Stimulated activated CD4-positive, alpha-beta T cell treated with anti-CD3 and anti-CD28 coated beads, Interleukin-2, amount 100 ng/mL, for 48 hours (primary cell): ENCODE measurements at places on chromosomes 16 and 17.

DNA sequence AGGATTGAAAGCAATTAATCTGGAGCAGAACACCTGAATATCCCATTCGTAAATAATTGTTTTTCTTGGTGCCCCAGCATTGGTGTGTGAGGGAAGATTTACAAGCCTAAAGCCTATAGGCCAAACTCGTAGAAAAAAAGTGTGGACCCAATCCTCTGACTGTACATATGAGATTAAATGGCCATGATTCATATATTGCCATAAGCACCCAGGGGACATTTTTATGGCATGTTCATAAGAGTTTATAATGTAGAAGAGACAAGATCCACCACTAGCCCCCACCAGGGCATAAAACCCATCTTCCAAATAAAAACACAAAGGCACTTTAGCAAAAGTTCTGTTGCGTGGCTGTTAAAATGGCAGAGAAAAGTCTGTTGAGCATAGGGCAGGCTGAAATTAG, 15.5 kb upstream of the SALL1 start:
- no peak for DNase-seq

- no peak for DNase-seq
Observed at GRCh38 chr16:22270525-22270924, 26.7 kb upstream of the POLR3E start.

GRCh38 chr17:57114085-57114673, 29.1 kb downstream of the AKAP1 start:
- peak; percentile 68 for DNase-seq

DNA sequence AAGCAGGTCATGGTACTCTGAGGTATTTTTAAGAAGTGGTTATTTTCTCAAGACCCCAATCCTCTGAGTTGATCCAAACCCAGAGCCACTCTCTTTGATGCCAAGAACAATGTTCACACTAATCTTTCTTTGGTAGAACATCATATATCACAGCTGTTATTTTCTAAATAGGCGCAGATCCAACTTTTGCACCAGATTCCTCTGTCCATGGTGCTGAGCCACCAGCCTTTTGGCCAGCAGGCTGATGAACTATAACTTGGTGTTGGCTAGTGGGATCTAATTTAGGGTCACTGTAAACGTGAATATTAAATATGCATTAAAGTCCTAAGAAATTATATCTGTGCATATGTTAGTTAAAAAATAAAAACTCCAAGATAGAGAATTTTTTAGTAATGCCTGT, 7.0 kb upstream of the ZKSCAN2 start:
- no peak for DNase-seq

DNA sequence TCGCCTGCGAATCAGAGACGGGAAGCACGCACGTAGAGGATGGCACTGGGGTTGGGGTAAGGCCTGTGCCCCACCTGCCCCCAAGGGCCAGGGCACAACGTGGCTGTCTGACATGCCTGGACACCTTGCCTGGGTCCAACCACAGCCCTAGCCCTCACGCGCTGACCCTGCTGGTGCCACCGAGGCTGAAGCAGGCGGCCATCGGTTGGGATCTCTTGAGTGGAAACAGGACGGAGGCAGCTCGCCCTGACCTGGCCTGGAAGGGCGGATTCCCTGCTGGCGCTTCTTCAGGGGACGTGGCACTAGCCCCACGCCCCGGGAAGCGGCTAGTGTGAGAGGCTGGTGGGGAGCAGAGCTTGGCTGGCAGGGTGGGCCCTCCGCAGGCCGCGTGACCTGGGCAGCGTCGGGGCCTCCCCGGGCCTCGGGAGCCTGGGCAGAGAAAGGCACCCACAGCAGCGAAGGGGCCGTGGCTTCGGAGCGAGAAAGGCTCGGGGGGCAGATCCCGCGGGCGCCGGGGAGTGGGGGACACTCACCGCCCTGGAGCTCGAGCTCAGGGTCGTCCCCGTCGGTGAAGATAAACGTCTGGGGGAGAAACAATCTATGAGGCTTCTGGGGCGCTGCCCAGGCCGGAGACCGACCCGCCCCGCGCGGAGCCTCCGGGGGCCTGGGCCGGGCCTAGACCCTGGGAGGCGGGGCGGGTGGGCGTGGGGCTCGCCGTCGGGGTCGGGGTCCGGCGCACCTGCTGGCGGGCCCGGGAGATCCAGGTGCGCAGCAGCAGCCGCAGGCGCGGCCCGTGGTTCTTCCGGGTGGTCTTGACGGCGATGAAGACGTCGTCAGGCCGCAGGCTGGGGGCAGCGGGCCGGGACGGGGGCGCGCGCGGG, 610 bp downstream of the RFNG start:
- DNase-seq: no peak

- no peak for DNase-seq
Observed at GRCh38 chr16:49659356-49659755, 196.6 kb downstream of the ZNF423 start.

DNA sequence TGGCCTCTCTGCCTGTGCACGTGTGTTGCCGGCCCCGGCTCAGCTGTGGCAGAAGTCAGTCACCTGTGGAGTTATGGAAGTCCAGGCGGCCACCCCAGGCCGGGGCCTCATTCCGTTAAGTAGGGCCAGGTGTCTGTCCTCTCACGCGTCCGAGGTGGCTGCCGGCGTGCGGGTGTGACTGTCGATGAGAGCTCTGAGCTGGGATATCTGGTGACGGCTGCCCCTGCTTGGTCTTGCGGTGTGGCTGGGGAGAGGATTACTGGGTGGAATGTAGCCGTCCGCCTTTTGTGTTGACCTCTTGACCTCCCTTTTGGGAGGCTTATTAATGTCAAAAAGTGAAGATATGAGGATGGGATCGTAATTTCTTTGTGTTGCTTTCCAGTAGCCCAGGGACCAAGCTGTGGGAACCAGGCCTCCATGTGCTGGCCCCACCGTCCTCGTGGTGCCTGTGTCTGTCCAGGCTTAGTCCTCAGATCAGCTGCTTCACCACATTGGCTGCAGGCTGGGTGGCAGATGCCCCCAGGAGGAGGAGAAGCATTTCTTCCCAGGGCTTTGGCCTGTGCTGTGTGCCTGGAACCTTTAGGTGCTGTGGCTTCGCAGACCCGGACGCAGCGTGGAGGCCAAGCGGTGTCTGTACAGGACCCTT, 23.0 kb upstream of the ZNF750 start:
- no peak for DNase-seq

DNA sequence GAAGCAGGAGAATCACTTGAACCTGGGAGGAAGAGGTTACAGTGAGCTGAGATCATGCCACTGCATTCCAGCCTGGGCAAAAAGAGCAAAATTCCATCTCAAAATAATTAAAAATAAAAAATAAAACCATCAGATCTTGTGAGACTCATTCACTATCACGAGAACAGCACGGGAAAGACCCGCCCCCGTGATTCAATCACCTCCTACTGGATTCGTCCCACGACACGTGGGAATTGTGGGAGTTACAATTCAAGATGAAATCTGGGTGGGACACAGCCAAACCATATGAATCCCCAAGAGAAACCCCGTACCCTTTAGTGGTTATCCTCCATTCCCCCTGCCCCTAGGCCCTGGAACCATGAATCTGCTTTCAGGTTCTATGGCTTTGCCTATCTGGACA, 15.4 kb upstream of the MGAT5B start:
- no peak for DNase-seq

DNA sequence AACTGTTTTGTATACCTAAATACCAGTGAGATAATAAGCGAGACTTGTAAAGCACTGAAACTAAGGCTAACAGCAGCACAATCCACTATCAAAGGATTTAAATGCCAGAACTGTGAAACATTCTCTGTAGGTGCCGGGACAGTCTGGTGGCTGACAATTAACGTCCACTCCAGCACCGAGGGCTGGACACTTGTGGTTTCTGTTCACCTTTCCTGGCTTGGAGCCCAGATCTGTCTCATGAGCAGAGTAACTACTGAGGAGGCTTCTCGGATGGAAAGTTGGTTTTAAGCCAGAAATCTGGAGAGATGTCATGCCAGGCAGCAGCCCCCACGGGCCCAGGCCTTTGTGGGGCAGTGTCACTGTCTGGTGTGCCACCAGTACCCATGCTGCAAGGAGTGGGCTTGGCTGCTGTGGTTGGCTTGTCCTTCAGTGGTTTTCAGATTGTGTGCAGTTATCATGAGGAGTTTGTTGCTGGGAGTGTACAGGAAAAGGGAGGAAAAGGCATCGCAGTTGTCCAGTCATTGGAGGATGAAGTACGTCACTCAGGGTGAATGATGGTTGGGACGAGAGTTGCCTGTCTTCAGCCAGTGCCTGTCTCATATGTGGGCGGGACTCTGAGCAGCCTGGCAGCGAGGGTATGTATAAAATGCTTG, 35.5 kb downstream of the UBN1 start:
- DNase-seq: no peak

DNA sequence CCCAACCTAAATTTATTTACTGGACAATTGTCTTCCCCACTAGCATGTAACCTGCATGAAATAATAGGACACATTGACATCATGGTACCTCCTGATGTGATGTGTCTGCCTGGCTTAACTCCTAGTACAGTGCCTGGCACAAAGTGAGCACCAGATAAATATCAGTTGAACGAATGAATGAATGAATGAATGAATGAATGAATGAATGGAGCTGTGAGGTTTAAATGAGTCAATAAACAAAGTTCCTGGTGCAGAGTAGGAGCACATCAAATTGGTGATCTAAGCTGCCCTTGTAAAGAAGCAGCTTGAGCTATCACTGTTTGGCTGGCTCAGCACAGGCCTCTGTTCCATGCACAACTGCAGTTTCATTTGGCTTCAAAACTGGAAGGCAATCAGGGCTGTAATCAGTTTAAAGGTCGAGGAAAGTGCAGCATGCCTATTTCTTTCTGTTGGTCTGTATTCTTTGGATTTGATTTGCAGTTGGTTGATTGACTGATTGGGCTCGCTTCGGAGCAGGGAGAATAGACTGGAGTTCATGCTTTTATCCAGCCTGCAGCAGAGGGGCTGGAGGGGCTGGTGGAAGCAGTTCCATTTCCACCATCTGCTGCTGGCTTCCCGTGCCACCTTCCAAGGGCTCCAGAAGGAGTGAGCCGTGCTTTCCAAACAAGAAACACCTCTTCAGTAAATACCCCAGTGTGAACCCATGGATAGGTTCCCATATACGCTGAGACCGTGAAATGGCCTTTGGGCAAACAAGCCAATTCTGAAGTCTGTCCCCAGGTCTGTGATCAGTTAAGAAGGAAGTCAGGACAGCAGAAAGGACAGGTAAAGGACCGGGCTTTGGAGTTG, 54.6 kb downstream of the GPRC5B start:
- DNase-seq: no peak

GRCh38 chr16:2532494-2533141, 1.4 kb upstream of the CEMP1 start:
- DNase-seq: peak; percentile 50

DNA sequence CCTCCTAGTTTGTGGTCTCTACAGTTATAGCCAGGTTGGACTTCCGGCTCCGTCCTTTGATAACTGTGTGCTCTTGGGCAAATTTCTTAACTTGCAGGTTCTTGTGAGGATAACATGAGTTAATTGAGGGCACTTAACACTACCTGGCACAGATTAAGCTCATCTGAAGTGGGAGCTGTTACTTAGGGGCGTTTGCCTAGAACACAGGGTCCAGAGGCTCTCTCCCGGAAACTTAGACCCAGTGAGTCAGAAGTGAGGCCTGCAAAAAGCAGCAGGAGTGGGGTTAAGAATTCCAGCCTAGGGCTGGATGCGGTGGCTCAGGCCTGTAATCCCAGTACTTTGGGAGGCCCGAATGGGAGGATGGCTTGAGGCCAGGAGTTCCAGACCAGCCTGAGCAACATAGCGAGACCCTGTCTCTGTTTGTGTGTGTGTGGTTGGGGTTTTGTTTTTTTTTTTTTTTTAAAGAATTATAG, 1.4 kb downstream of the MVP start:
- no peak for DNase-seq

DNA sequence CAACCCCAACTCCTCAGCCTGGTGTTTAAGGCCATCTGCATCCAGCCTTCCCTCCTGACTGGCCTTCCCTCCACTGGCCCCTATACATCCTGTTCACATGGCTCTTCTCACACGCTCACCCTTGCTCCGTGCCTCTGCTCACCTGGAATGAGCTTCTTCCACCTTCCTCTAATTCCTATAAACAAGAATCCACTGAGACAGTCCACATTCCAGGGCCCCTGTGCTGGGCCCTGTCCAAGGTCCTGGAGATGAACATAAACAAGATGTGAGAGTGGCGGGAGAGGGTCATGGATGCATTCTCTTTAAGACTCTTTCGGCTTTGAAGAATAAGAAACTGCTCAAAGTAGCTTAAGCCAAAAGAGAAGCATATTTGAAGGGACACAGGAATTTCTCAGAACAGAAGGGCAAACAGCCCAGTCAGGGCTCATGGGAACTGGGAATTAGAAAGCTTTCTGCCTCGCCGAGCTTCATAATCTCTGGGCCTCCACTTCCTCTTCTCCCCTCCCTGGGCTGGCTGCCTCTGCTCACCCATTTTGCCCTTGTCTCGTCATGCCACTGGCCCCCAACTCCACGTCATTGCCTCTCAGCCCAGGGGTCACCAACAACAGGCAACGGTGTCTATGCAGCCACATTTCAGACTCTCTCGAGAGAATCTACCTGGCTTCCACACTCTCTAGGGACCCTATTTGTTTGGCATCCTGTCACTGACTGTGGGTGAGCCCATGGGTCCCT, 13.5 kb downstream of the SPPL2C start:
- DNase-seq: no peak

GRCh38 chr17:63766754-63767153, 6.6 kb downstream of the CCDC47 start:
- no peak for DNase-seq

GRCh38 chr17:34892461-34893249, 68.6 kb downstream of the CCT6B start:
- DNase-seq: peak; percentile 13

DNA sequence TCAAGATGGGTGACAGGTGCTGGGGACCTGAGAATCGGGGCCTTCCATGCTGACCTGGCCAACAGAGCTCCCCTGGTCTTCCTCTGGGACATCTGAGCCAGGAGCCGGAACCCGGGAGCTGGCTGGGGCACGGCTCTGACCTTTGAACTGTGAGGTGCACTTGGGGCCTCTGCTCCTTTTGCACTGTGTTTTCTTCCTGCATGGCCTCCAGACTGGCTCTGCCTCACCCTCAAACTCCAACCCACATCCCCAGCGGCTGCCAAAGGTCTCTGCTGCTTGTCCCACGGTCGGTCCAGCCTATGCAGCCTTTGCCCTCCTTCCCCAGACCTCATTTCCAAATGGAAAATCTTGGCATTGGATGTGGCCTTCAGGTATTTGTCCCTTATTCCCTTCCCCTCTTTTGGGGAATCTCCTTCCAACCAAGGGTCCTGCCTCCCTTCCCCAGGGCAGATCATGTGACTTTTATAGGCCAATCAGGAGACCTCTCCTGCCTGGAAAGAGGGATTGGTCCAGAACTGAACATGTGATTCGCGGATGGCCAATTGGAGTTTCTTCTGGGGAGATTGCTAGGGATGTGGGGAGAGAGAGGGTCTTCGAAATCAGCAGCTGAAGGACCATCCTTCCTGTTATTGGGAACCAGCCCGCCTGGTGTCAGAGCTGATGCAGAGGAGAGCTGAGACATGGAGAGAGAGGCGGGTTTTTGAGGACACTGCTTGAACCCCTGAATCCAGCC, 117.9 kb downstream of the CYLD start:
- DNase-seq: no peak
